Effector CD4-positive, alpha-beta T cell (primary cell): ENCODE measurements at places on chromosomes 3 and 15.

DNA sequence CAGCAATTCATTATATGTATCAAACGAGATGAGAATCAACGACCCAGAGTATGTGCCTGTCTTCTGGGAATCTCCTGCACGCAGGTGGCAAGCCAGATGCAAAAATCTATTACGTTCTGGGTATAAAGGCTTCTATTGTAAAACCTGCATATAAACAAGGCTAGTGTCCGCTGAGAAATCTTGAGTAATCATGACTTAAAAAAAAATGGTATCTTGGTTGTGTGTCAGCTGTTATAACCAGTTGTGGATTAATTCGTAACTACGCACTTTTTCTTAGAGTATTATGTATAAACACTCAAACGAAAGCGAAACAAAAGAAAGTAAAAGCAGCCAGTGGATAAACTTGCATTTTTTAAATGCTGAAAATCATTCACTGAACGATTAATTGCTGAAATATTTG lies 509.1 kb downstream of the RSL24D1 start:
- DNase-seq: no peak

GRCh38 chr15:48976444-48977088 lies 12.8 kb upstream of the SHC4 start:
- DNase-seq: no peak

DNA sequence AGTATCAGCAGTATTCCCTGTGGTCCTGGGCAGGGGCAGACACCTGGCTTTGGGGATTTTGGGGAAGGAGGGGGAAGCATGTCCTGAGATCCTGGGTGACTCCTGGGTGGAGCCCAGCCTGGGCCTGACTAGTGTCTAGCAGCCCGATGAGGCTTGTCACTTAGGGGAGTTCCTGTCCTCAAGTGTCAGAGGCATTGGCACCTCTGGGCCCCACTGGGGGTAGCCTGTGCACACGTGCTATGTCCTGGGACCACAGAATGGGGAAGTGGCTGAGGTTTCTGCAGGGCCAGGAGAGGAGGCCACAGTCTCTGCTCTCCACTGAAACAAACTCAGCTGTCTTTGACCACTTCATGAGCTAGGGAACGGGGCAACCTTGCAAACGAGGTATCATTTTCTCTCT lies 31.5 kb upstream of the ADCY5 start:
- no peak for DNase-seq

- DNase-seq: no peak
Measured at GRCh38 chr15:80811781-80812315, 32.7 kb downstream of the CEMIP start.

DNA sequence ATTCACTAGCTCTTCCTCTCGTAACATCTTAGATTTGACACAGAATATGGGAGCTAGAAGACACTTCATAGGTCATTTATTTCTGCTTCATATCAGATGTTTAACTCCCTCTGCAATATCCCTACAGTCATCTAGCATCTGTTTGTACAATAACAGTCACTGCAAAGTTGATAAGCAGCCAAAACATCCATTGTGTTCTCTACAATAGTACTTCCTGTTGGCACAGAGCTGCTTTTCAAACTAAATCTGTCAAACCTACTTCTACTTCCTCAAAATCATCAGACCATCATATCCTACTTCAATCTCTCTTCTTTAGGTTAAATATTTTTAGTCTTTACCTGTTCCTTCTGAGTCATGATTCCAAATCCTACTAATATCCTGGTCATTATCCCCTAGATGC lies 233.2 kb downstream of the FGF12 start:
- DNase-seq: no peak

DNA sequence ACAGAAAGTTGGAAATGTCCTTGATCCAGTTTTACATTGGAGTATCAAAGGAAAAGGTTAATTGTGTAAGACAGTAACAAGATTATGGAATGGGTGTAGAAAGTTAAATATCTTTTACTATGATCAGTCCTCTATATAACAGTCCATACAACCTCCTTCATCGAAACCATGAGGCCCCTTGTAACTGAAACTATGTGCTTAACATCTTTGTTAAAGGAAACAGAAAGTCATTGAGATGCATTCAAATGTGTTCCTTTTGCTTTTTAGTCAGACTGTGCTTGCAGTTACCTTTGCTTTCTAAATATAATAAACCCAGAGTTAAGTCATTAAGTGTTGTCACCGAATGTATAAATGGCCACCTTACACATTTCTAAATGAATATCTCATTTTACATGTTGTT lies 1298.5 kb downstream of the ROBO2 start:
- no peak for DNase-seq

DNA sequence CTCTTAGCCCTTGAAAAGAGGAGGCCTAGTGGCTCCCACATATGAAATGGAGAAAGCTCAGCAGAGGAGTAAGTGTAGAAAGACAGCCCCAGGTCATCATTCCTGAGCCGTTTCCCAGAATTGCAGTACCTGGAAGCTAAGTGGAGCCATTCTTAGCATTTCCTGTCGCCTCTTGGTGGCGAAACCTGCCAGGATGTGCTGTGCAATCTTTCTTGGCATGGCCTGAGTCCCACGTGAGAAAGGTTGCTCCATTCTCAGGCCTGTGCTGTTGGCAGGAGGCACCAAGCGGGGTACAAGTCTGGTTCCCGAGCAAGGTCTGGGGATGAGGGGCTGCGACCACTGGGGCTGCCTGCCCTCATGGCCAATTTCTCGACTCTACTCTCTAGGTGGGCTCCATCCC lies 207.2 kb upstream of the TPM1 start:
- DNase-seq: no peak

DNA sequence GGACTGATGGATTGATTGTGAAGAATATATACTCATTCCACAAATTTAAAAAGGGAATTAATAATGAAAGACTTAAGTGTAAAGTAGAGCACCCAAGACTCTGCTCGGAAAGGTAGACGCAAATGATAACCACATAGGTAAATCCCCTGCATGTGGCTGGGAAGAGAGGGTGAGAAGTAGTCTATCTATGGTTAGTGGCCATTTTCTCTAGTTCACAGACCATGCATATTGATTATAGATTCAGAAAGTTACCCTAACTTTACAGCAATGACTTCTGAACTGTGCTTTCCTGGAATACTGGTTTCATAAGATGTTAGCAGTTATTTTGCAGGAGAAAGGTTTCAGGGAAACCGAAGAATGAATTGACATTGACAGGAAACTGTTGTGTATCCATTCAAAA lies 51.7 kb downstream of the CASR start:
- no peak for DNase-seq

GRCh38 chr3:8768364-8769087 lies 887 bp downstream of the OXTR start:
- no peak for DNase-seq

DNA sequence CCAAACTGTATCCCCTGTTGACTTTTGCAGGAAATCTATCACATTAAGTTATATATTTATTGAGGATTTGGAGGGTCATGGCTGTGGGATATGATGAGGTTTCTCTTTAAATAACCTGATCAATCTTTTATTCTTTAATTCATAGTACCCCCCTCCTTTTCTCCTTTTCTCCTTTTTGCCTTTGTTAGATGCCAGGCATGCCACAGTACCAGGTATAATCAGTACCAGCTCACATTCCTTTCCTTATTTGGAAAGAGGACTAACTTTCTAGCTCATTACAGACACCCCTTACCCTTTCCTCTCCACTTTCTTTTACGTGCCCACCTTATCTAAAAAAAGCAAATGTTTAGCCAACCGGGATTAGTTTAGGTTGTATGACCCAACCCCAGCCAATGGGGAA lies 326.4 kb upstream of the NAALADL2 start:
- no peak for DNase-seq

DNA sequence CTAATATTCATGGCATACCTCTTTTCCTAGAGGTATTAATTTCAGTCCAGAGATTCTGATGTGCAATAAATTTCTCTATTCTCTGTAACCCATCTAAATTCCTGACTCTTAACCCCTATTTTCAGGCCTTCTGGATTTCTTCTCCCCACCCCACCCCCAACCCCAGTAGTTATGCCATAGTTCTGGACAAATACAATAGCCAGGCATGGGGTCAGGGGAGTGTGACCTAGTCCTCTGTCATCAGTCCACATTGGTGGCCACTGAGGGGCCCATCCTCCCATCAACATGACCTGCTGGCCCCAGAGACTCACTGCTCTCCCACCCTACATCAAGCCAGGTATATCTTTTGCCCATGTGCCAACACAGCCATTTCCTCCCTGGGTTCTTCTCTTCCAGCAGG lies 3.8 kb upstream of the LIPC start:
- no peak for DNase-seq

GRCh38 chr15:38905632-38906031 lies 341.0 kb upstream of the RASGRP1 start:
- DNase-seq: no peak

GRCh38 chr15:81536356-81536755 lies 162.3 kb upstream of the TMC3 start:
- DNase-seq: no peak

GRCh38 chr3:191345334-191345733 lies 15.0 kb upstream of the UTS2B start:
- no peak for DNase-seq

- no peak for DNase-seq
Measured at GRCh38 chr3:32452009-32452408, 50.6 kb downstream of the CMTM6 start.

- no peak for DNase-seq
Measured at GRCh38 chr3:176562331-176562730, 635.0 kb downstream of the TBL1XR1 start.

DNA sequence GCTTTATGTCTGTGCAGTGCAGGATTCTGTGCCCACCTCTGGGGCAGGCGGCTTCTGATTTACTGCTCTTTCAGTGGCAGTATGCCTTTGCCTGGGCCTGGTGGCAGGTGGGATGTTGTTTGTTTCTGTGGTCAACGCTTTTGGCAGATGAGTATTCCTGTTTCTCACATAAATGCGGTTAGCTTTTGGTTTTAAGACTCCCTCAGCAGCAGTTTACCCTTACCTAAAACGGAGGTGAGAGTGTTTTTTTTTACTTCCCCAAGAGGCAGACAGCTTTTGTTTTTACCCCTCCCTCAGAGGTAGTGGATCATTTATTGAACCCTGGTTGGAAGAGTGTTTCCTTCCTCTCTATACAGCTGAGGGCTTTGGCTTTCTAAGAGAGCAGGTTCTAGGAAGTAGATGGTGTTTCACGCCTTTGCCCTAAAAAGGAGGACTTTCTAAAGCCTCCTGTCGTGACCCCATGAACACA lies 134.1 kb upstream of the PLSCR5 start:
- DNase-seq: no peak

DNA sequence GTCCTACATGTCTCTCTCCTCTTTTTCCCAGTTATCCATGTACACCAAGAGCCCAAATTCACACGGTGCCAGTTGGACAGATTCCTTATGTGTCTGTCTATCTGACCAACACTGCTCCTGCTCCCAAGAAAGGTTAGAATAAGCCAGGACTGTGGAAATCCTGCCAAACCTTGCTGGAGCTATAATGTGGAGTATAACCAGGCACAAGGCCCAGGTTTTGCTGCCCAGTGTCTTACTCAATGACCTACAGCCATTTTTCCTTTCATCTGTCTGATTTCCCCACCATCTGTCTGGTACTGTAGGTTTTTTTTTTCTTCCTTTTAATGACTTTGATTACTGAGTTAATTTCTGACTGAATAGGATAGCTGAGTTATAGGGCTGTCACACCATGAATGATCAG lies 26.5 kb upstream of the MINDY4B start:
- no peak for DNase-seq

DNA sequence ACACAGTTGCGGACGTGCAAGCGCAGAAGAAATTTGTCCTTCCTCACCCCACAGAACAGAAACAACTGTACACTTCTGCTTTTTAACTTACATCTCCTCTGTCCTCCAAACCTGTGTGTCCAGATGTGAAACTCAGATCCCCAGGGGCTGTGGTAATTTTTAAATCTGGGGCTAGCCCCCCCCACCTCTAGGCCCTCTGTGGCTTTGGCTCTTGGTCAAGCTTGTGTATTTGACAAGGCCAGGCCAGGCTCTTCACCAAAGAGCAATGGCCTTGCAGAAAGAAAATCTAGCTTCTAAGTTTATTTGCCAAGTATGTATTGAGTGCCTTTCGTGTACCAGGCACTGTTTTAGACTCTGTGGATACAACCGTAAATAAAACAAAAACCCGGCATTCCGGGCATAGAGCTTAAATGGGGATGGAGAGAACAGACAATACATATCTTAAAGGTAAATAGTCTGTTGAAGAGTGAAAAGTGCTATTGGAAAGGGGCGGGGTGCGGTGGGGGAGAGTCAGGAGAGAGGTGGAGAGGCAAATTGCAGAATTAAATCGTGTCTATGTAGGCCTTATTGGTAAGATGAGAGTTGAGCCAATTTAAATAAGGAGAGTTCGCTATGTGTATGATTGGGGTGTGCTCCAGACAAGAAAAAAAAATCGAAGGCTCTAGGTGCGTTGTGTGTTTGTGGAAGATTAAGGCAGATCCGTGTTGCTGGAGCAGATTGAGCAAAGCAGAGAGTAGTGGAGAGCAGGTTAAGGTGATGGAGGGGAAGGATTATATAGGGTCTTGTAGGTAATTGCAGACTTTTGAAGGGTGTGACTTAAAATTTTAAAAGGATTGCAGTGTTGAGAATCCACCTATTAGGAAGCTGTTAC lies 781 bp upstream of the DPH6 start:
- no peak for DNase-seq

DNA sequence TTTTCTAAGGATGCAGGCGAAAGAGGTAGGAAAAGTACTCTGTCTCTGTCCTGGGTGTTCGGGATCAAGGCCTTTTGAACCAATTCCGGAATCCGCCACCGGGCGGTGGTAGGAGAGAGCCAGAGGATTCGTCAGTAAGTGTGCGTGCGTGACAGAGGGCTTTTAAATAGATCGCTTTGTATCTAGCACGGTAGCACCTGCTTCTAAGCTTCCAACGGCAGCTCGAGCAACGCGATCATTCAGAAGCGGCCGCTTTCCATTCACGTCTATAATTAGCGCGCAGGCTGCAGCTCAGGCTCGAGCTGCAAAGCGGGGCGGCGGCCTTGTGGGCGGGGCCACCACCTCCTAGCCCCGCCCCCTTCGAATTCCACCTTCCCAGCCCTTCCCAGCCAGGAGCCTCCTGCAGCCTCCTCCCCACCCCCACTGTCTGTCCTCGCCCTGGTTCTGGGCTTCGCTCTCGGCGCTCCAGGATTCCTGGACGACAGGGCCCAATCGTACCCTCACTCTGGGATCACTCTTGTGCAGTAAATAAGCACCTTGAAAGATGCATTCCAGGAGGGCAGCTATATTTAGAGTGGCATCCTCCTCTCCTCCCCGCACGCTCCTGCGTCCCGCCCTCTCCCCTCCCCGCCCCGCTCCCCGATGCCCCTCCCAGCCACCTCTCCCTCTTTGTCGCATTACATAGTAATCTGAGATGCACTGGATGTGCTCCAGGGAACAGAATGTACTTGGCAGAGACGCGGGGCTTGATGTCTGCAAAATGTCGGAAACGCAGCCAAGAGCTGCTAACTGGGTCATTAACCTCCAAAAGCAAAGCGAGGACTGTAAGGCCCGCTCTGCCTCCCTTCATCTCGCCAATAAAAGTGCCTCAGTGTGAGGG lies 224.1 kb upstream of the TPRG1 start:
- no peak for DNase-seq

GRCh38 chr15:73369154-73369694 lies 466 bp upstream of the HCN4 start:
- no peak for DNase-seq

- DNase-seq: no peak
Measured at GRCh38 chr15:51576911-51577500, 45.6 kb downstream of the DMXL2 start.
